Adrenal gland (tissue), 19 donors: ENCODE measurements at places on chromosomes 5 and 9. TPM values are rescaled to one million over a fixed set of nuclear protein-coding genes. Genes with fewer than 3 reads are reported as not detected.

Gene SLC2A6
- 3.3 TPM for polyA plus RNA-seq

Gene NUTM2G
- polyA plus RNA-seq = not detected

Gene PCDHB10
- polyA plus RNA-seq = 0.88 TPM

Gene SECISBP2
- polyA plus RNA-seq = 70.5 TPM

Gene CKMT2
- polyA plus RNA-seq = 47.0 TPM

Gene PITX1
- polyA plus RNA-seq = 0.37 TPM

Gene TTC33
- 7.6 TPM for polyA plus RNA-seq

Gene WDR31
- 9.3 TPM for polyA plus RNA-seq

Gene FOXD4L3
- polyA plus RNA-seq = not detected

Gene PRPF4
- 37.9 TPM for polyA plus RNA-seq

Gene GDA
- 0.57 TPM for polyA plus RNA-seq

Gene HTR4
- polyA plus RNA-seq = 0.16 TPM

Gene FBP1
- 61.1 TPM for polyA plus RNA-seq

Gene ACSL6
- 2.5 TPM for polyA plus RNA-seq

Gene LRRTM2
- 0.08 TPM for polyA plus RNA-seq

Gene PCDHB4
- polyA plus RNA-seq = 0.56 TPM

Gene FOXD4L6
- not detected for polyA plus RNA-seq

Gene DUSP1
- polyA plus RNA-seq = 59.5 TPM

Gene BSPRY
- 1.4 TPM for polyA plus RNA-seq

Gene SAXO1
- not detected for polyA plus RNA-seq

Gene PCDHB7
- 0.32 TPM for polyA plus RNA-seq

Gene ADAMTSL1
- 8.0 TPM for polyA plus RNA-seq

Gene DMXL1
- polyA plus RNA-seq = 25.2 TPM

Gene TMEM174
- not detected for polyA plus RNA-seq

Gene NPR3
- 2.6 TPM for polyA plus RNA-seq

Gene PCDHA9
- polyA plus RNA-seq = not detected

Gene LCN9
- polyA plus RNA-seq = not detected

Gene CDC20B
- polyA plus RNA-seq = not detected

Gene SLF1
- 4.3 TPM for polyA plus RNA-seq

Gene PRXL2C
- 9.3 TPM for polyA plus RNA-seq

Gene PCDHB14
- polyA plus RNA-seq = 1.9 TPM

Gene AFAP1L1
- 5.2 TPM for polyA plus RNA-seq

Gene PALM2AKAP2
- 0.07 TPM for polyA plus RNA-seq

Gene XRCC4
- polyA plus RNA-seq = 8.0 TPM

Gene JAKMIP2
- 24.9 TPM for polyA plus RNA-seq

Gene NMUR2
- not detected for polyA plus RNA-seq

Gene RIC1
- 3.8 TPM for polyA plus RNA-seq

Gene SPARC
- polyA plus RNA-seq = 145 TPM

Gene ANXA2R
- 5.2 TPM for polyA plus RNA-seq

Gene ARID3C
- polyA plus RNA-seq = not detected

Gene OLFM1
- polyA plus RNA-seq = 33.8 TPM

Gene PTPN3
- 1.6 TPM for polyA plus RNA-seq

Gene KIF20A
- polyA plus RNA-seq = 0.54 TPM

Gene KCTD16
- polyA plus RNA-seq = 0.55 TPM

Gene COL5A1
- polyA plus RNA-seq = 44.3 TPM

Gene C9orf50
- polyA plus RNA-seq = 0.74 TPM

Gene DMRTA1
- 0.07 TPM for polyA plus RNA-seq

Gene ABCA1
- polyA plus RNA-seq = 58.4 TPM

Gene MYOT
- 7.8 TPM for polyA plus RNA-seq

Gene DAP
- 122 TPM for polyA plus RNA-seq

Gene MELK
- polyA plus RNA-seq = 0.24 TPM

Gene LRRC8A
- 9.0 TPM for polyA plus RNA-seq

Gene FOXD4L4
- not detected for polyA plus RNA-seq
